Progenitor cell of endocrine pancreas (in vitro differentiated cells): ENCODE measurements at places on chromosomes 2 and 18. TPM values are rescaled to one million over a fixed set of nuclear protein-coding genes. Genes with fewer than 3 reads are reported as not detected.

The ANKRD30BL gene
- not detected in 2 replicates for total RNA-seq

DNA sequence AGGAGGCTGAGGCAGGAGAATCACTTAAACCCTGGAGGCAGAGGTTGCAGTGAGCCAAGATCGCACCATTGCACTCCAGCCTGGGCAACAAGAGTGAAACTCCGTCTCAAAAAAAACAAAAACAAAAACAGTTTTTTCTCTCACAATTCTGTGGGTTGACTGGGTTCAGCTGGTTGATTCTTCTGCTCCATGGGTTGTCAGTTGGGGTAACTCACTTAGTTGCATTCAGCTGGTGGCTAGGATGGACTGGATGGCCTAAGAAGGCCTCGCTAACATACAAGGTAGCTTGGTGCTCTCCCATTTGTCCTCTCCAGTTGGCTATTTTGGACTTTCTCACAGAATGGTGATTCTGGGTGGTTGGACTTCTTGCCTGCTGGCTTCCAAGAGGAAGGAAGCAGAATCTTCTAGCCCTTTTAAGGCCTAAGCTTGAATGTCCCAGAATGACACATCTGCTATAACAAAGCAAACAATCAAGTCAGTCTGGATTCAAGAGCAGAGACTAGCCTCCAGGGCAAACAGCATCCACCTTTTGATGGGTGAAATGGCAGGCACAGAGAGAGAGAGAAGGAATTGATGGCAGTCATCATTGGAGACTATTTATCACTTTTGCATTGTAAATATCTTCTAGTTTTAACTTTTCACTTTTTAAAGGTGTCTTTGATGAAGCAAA, 17.9 kb downstream of the LAMA3 start:
- H3K36me3 ChIP-seq, result no peaks in the 10 kb centered on the region
- peaks cover 6% of the 10 kb centered on the region for H3K27me3 ChIP-seq
- no peak overlapping the region for H3K27ac ChIP-seq
- H3K4me3 ChIP-seq, result no peak overlapping the region
- no peak for DNase-seq
- H3K4me1 ChIP-seq, result no peaks in the 10 kb centered on the region

DNA sequence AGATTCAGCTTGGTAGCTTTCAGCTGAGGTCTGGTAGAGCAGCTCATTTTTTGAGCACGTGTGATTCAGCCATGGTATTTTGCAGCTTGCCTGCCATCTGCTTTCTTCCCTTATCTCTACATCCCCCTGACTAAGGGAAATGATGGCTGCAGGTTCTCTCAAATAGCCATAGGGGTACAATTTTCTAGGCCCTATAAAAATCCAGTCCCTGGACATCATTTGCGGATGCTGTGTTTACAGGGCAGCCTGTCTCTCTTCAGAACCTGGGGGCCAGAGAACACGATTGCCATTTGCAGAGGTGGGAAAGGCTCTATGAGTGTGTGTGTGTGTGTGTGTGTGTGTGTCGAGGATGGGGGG, 442.7 kb upstream of the MEIS1 start:
- no peaks in the 10 kb centered on the region for H3K27me3 ChIP-seq
- no peaks in the 10 kb centered on the region for H3K36me3 ChIP-seq
- no peak overlapping the region for H3K4me3 ChIP-seq
- no peak for DNase-seq
- H3K27ac ChIP-seq, result no peak overlapping the region

The FOXD4L1 gene
- 0.20 and 0.48 TPM in 2 replicates for total RNA-seq

GRCh38 chr18:76098674-76099411, 396.2 kb downstream of the ZNF516 start:
- H3K4me3 ChIP-seq, result no peak overlapping the region
- no peak for DNase-seq
- H3K27me3 ChIP-seq, result peaks cover 8% of the 10 kb centered on the region

GRCh38 chr2:44191739-44192138, 23.1 kb downstream of the PPM1B start:
- H3K4me1 ChIP-seq, result peaks cover 8% of the 10 kb centered on the region
- no peak overlapping the region for H3K27ac ChIP-seq
- H3K36me3 ChIP-seq, result peaks cover 12% of the 10 kb centered on the region
- H3K4me3 ChIP-seq, result no peak overlapping the region

DNA sequence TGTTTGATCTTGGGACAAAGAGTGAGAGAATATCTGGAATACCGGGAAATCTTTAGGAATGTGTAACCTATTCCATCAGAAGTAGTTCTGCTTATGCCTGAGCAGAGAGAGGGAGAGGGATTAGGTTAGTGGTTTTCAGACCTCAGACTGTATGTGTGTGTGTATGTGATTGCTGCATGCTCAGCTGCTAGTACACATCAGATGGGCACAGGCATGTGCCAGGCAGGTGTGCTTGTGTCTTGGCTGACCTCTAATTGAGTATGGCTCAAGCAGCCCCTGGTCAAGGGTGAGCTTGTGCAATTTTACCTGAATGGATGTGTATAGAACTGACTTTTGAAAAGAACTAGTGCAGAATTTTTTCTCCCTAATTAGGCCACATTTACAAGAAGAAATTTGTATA, 91.2 kb downstream of the INSIG2 start:
- peaks cover 16% of the 10 kb centered on the region for H3K4me1 ChIP-seq
- no peaks in the 10 kb centered on the region for H3K36me3 ChIP-seq
- DNase-seq, result no peak
- H3K27me3 ChIP-seq, result peaks cover 24% of the 10 kb centered on the region

DNA sequence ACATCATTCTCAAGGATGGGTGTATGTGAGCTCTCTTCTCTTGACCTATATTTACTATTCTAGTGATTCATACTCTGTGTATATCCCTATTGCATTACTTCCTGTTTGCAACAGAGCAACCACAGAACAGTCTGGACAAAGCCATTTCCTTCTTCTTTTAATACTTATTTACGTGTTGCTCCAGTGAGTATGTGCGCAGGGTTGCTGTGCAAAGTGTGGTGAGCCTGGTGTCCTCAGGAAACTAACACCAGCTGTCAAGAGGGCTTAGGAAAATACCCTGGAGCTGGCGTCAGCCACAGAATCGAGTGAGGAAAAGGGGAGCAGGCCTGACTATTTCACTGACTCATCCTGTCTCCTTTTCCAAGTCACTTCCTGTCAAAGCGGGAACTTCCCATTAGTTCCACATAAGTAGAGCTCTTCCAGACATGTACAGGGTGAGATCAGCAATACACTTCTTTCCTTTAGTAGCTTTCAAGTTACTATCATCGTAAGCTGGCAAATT, 214.1 kb upstream of the COPS8 start:
- no peak overlapping the region for H3K4me3 ChIP-seq
- H3K27ac ChIP-seq, result no peak overlapping the region
- peaks cover 71% of the 10 kb centered on the region for H3K27me3 ChIP-seq

The ANKRD30B gene
- not detected in 2 replicates for total RNA-seq

DNA sequence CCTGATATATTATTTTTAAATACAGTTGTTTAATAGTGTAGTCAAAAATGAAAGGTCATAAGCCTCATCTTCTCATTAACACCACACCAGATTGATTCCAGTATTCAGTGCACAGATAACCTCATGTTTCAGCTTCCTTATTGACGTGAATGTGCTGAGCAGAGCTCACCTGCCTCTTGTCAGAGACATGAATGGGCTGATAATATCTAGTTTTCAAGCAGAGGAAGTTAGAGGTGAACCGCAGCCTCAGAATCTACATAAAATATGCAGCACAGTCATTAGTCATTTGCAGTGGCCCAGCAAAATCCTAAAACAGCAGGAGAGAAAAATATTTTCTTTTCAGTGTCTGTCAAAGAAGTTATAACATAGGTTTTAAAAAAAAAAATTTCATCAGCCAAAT, 216.2 kb downstream of the GBX2 start:
- no peaks in the 10 kb centered on the region for H3K4me1 ChIP-seq
- H3K27ac ChIP-seq, result no peak overlapping the region
- no peaks in the 10 kb centered on the region for H3K27me3 ChIP-seq
- no peak for DNase-seq
- no peak overlapping the region for H3K4me3 ChIP-seq
